Activated T-cell treated with anti-CD3 and anti-CD28 coated beads, Interleukin-2, amount 50 U/mL, for 72 hours (primary cell): ENCODE measurements at places on chromosomes 2 and 18.

DNA sequence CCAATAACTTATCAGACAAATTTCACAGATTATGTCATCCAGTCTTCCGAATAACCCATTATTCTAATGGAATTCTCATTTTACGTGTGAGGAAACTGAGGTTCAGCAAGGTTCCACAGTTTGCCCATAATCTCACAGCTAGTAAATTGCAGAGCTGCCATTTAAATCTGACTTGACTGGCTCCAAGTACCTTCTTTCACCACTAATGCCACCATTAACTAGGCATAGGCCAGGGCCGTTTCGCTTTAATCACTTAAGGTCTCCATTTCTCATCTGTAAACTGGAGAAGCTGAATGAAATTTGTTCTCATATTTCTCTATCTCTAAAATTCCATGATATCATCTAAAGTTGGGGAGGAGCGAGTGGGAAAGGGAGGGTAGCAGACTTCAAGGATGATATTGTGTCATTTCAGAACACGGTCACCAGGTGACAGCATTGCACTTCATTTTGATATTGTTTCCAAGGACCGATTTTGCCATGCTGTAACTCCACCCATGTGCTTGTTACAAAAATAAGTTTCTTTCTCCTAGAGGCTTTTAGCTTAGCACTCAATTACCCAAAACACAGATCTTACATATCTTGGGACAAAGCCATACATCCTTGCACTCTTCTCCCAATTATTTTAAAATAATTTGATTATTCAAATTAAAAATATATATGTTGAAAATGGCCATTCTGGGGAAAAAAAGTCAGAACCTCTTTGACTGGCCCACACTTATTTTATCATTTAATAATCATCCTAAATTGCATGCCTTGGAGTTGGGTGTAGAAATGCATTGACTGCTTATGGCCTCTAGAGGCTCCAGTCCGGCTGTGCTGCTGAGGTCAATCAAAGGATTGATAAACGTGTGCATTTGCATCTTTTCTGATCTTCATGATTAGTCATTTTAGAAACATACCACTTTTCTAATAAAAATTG, 123.8 kb downstream of the AKAIN1 start:
- DNase-seq: peak; percentile 19

DNA sequence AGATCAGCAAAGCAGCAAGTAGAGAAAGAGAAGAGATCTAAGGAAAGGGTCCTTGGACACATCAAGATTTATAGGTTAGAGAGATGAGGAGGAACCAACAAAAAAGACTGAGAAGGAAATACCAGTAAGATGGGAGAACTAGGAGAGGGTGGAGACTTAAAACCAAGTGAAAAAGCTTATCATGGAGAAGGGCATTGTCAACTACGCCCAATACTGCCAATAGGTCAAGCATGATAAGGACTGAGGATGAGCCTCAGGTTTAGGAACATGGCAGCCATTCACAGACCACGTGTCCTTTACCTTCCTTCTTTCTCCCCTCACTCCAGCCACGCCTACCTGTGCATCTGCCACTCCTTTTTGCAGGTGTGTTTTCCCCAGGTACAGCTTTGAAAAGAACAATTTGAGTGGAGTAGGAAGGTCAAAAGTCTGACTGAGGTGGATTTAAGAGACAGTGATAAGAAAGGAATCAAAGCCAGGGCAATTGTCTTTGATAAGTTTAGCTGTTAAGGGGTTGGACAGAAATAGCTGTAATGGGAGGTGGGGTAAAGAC, 238.7 kb downstream of the STK39 start:
- no peak for DNase-seq

GRCh38 chr18:74748809-74749208, 151.1 kb downstream of the ZNF407 start:
- DNase-seq: no peak

- no peak for DNase-seq
These were observed 63.6 kb upstream of the ATL2 start for GRCh38 chr2:38440655-38441054.

DNA sequence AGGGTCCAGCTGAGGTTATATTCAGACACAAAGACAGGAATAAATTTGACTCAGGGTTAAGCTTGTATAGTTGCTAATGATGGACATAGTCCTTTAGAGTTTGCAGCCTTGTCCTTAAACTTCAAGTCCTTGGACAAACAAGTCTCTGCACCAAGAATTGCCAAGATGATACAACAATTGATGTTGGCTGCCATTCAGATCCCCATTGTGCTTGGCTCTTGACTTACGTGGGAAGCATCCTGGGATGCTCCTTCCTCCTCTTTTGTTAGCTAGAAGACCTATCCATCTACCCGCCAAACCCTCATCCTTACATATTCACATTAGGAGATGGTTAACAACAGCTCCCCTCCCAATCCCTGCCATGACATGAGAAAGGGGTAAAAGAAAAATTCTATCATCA, 115.6 kb downstream of the RDH14 start:
- no peak for DNase-seq

DNA sequence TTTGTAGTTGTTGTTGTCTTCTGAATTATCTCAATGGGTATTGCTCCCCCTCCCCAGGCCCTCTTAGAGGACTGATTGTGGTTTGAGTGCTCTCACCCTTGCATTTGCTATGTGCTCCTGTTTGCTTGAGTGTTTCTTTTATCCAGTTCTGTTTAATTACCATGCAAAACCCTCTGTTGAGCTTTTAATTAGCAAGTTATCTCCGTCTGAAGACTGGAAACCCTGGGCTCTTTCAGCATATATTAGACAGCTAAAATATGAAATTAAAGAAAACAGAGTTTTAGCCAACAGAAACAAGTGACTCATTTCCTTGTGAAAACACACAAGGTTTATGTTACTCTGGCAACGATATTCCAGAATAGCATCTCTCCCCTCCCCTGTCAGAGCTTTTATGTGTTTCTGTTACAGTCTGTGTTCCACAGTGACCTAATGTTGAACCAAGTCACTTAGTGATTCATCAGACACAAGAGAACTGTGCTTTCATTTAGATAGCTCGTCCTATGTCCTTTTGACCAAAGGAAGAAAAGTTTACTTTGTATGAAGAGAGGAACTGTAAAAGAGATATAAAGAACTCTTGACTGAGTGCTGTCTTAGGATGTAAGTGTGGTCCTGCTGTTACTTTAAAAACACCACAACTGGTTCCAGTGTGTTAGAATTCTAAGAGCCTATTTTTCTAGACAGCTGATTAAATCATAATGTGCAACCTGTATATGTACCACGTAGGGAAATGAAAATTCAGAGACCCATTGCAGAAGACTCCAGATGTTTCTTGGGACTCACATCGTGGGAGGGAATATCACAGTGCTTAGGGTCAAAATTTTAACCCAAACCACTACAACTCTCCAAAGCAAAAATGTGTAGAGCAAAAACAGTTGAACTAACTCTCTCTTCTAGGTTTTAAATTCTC, 172.8 kb upstream of the RBMS1 start:
- DNase-seq: peak; percentile 2

GRCh38 chr2:102065675-102066252, 74.0 kb downstream of the IL1R2 start:
- DNase-seq: no peak

- DNase-seq: peak; percentile 47
These were observed at the start of gene ARHGEF4 for GRCh38 chr2:130836501-130837174. Gene ARHGEF4, plus strand, starts transcription at chr2:130836914. Its CDS starts 40 bp downstream, at chr2:130836954.

DNA sequence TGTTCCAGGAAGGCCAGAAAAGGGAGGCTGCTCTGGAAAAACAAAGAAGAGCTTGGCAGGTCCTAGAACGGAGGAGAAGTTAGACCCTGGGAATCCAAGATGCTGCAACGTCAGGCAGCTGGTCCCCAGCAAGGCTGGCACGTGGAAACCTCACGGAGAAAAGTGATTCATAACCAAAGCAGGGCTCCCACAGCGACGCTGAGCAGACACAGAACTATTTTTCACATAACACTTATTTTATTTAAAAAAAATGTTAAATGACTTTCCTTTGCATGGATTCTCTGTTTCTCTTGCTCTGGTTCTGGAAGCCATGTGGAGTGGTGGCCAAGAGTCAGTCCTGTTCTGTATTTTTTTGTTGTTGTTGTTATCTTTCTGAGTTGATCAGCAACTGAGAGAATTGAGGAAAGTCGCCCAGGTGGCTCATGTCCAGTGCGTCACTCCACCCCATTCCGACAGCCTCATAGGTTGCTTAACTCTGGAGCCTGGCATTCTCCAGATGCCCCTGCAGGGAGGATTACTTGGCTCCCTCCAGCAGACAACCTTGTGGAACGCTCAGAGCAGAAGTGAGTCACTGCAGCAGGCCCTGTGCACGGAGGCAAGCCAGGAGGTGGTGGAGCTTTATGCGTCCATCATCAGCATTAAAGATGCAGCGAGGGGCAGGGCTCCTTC, 229.9 kb upstream of the HDAC4 start:
- no peak for DNase-seq

DNA sequence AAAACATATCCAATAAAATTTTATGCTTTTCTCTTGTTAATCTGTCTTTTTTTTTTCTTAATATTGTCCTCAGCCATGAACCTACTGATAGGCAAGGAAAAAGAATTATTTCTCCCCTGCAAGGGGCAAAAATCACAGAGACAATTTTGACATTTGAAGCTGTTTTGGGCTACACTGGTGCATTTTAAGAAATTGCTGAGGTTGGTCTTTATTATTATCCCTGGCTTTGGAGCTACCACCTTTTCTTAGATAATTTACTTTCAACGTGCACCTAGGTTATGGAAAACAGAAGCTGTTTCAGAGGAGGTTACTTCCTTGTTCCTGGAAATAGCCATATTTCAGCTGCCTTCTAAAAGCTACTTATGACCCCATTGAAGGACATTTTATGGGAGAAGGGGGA, 195.5 kb upstream of the KYNU start:
- no peak for DNase-seq

- peak; percentile 37 for DNase-seq
These were observed 109.4 kb upstream of the TMEM200C start for GRCh38 chr18:6004683-6005082.

DNA sequence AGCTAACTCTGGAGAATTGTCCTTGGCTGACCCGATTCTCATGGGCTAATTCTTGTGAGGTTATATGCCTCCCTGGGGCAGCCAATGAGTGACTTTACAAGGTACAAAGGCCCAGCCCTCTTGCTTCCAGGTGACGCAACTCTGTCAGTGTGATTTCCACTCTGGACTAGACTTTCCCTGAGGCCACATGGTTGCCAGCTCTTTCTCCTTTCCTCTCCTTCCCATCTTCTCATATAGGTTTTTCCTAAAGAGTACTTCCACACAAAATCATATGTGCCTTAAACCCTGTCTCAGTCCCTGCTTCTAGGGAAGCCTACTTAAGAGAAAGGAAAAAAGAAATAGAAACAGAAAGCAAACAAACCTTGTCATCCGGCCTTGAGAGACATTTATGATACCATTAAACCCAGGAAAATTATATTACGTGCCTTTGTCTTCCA, 226.2 kb upstream of the ZSWIM2 start:
- DNase-seq: no peak

- no peak for DNase-seq
These were observed 1202.8 kb downstream of the CNTNAP5 start for GRCh38 chr2:125227843-125228392.

DNA sequence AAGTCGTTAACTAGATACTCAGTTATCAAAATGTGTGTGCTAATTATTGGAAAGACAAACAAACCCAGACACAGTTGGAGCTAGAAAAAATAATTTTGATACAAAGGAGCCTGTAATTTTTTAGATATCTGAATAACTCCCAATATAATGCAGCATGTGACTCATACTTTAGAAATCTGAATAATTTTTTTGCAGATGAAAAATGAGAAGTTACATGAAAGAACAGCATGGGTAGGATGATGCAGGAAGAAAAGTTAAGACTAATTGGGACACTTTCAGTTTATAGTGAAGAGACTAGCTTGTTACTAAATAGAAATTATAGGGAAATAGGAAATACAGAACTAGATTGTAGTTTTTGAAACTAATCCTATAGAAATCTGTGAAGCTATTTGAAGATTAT, 945.8 kb downstream of the CBLN2 start:
- DNase-seq: no peak

DNA sequence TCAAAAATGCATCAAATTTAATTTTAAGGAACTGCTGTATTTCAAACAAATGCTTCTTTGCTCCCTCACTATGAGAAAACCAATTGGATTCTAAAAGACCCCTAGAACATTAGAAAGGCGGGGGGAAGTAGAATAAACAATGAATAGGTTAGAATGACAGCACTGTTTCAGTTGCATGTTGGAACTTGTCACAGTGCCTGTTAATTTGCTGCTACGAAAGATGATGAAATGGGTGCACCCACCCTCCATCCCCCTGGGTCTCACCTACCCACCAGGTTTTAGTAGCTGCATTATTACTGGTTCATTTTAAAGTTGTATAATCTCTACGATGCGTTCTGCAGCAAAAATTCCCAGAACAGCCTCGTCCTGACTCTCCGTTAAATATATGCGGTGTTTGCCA, 193.0 kb upstream of the COPS8 start:
- no peak for DNase-seq

GRCh38 chr2:181780657-181781056, 100.3 kb upstream of the NEUROD1 start:
- no peak for DNase-seq

DNA sequence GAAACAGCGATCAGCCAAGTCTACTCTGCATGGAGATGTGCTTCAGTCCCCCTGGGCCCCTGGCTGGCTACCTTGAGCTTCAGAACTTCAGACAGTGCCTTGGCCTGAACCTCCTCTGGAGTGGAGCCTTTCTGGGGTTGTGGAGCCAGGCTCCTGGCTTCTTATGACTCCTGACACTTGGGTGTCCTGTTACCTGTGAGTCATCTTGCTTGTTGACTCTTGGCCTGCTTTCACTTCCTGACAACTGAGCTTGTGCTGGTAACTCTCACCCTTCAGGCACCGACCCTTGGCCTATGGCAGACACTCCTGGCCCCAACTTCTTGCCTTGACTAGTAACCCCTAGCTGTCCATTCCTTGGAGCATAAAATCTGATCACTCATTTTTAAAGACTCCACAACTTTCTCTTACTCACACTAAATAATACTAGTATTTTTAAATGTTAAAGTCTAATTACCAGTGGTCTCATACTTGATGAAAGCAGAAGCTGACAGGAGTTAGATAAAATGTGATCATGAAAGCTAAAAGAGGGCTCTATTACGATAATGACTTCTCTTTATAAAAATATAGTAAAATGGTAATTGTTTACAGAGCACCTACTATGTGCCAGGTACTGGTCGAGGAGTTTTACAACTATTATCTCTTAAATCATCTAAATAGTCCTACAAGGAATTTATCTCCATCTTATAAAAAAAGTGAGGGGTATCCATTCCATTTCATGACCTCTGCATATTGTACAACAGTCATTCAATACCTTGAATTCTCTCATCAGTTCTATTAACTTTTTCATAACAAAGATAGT, 46.3 kb upstream of the VIT start:
- DNase-seq: peak; percentile 14
